Vagina (tissue), 2 donors: ENCODE measurements at places on chromosomes 2 and 18.

DNA sequence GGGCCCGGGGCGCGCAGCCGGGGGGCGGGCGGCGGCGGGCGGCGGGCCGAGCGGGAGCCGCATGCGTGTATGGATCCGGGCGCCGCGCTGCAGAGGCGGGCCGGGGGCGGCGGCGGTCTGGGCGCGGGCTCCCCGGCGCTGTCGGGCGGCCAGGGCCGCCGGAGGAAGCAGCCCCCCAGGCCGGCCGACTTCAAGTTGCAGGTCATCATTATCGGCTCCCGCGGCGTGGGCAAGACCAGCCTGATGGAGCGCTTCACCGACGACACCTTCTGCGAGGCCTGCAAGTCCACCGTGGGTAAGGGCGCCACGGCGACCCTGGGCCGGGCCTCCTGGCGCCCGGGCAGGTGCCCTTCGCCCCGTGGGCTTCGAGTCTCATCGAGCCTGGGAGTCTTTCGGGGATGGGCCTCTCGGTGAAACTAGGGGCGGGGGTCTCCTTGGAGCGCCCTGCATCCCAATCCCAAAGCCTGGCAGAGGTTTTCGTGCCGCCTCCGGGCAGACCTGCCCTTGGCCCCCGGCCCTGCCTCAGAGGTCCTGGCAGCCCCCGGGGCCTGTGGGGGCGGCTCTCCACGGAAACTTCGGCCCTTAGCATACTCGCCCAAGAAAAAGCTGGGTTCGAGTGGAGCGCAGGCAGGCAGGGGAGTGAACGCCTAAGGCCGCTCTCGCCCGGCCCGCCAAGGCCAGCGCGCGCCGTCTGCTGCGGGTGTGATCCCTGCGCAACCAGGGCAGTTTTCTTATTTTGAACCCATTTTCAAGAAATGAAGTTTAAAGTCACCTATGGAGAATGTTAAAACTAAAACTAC is 622 bp downstream of the RAB12 start:
- H3K4me1 ChIP-seq, result peaks cover 62% of the 10 kb centered on the region
- DNase-seq, result no peak
- H3K27me3 ChIP-seq, result no peaks in the 10 kb centered on the region

- no peaks in the 10 kb centered on the region for H3K36me3 ChIP-seq
- H3K27me3 ChIP-seq, result no peaks in the 10 kb centered on the region
- no peak for DNase-seq
- no peak overlapping the region for H3K27ac ChIP-seq
- no peak overlapping the region for H3K4me3 ChIP-seq
Observed at GRCh38 chr2:205613970-205614559, 68.2 kb upstream of the NRP2 start.

GRCh38 chr18:9608728-9609127 is 5.6 kb downstream of the PPP4R1 start:
- H3K4me1 ChIP-seq, result peaks cover 67% of the 10 kb centered on the region
- DNase-seq, result no peak
- peak overlapping the region; percentile 13 for H3K27ac ChIP-seq
- H3K27me3 ChIP-seq, result no peaks in the 10 kb centered on the region
- peaks cover 8% of the 10 kb centered on the region for H3K36me3 ChIP-seq

DNA sequence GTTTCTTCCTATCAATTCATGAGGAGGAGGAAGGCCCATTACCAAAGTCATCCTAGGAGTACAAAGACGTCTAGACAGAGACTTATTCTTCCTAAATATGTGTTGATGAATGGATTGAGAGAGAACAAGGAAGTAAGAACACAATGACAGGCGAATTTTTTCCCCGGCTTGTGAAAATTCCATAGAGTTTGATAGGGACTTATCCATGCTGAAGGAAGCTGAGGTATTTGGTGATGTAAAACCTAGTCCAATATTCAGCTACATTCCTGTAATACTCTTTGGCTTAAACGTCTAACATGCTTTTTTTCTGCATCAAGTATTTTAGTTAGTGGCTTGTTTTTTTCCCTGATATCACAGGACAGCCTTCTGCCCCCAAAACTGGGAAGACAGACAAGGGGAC is 121.9 kb upstream of the MYT1L start:
- no peak overlapping the region for H3K4me3 ChIP-seq
- no peaks in the 10 kb centered on the region for H3K27me3 ChIP-seq
- no peaks in the 10 kb centered on the region for H3K4me1 ChIP-seq
- H3K27ac ChIP-seq, result no peak overlapping the region
- DNase-seq, result no peak

GRCh38 chr2:169525434-169525833 is 15.9 kb downstream of the KLHL41 start:
- no peak overlapping the region for H3K27ac ChIP-seq
- no peaks in the 10 kb centered on the region for H3K4me1 ChIP-seq
- H3K4me3 ChIP-seq, result no peak overlapping the region
- no peak for DNase-seq
- H3K36me3 ChIP-seq, result no peaks in the 10 kb centered on the region
- no peaks in the 10 kb centered on the region for H3K27me3 ChIP-seq

DNA sequence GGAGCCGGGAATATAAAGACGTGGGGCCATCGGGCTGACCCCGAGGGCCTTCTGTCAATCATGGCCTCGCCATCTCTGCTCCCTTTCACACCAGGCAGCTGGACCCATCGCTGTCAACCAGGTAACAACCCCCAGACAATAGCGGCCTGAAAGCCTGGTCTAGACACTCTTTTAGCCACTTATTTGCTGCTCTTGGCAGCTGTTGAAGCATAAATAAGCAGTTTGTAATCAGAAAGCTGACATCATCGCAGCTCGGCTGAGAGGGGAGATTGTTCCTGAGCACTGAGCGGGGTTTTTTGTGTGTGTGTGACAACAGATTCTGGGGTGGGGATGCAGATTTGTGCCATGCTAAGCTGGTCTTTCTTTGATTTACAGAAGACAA is 423.6 kb upstream of the POU3F3 start:
- H3K27me3 ChIP-seq, result no peaks in the 10 kb centered on the region
- H3K4me3 ChIP-seq, result no peak overlapping the region
- no peak for DNase-seq
- no peak overlapping the region for H3K27ac ChIP-seq
- no peaks in the 10 kb centered on the region for H3K36me3 ChIP-seq
- H3K4me1 ChIP-seq, result no peaks in the 10 kb centered on the region

DNA sequence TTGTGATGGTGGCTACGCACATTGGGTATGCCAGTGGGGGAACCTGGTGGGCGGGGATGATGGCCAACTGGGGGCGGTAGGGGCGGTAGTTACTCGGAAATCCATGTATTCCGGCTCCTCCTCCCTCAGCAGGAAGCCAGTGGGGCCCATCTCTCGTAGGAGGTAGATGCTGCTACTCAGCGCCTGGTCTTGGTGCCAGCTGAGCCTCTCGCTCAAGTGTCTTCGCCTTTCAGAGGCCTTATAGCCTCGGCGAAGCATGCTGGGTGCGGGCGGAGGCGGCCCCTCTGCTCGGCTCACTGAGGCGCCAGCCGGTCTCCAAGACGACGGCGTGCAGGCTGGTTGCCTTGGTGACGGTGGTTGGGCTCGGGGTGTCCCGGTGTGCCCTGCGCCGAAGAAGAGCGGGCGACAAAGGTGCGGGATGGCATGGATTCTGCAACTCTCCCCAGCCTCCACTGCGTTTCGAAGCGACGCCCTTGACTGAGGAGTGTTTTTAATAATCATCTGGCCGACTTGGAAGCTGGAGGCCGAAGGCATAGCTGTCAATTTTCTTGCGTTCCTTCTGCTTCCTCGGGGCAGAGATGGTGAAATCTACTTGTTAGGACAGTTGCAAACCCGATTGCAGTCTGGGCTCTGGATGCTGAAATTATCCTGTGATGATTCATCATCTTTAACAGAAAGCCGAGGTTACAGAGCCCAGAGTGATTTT is at the start of gene ZSWIM2:
TSS of gene ZSWIM2 (minus strand) at position 298 of the 706 bp plus-strand sequence. CDS start at position 258, 40 bp downstream.
- no peak within 1 kb of the TSS for H3K27ac ChIP-seq
- DNase-seq, result no peak
- H3K4me1 ChIP-seq, result peaks cover 4% of the 10 kb centered on the region
- no peaks in the 10 kb centered on the region for H3K36me3 ChIP-seq
- H3K4me3 ChIP-seq, result peak within 1 kb of the TSS; percentile 37

DNA sequence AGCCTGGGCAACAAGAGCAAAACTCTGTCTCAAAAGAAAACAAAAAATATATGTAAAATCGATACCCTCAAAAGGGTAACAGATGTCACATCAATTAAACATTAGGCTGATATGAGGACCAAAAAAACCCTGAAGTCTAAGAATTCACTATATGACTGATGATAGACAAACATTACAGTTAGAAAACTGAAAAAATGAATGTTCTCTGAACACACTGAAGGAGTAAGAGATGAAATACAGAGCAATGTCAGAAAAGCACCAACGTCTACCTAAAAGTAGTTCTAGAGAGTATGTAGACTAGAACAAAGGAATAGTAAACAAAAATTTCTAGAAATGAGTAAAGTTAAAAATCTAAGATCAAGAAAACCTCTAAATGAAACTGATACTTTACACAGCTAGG is 81.9 kb downstream of the SLC66A3 start:
- no peaks in the 10 kb centered on the region for H3K27me3 ChIP-seq
- H3K27ac ChIP-seq, result no peak overlapping the region
- no peaks in the 10 kb centered on the region for H3K36me3 ChIP-seq

DNA sequence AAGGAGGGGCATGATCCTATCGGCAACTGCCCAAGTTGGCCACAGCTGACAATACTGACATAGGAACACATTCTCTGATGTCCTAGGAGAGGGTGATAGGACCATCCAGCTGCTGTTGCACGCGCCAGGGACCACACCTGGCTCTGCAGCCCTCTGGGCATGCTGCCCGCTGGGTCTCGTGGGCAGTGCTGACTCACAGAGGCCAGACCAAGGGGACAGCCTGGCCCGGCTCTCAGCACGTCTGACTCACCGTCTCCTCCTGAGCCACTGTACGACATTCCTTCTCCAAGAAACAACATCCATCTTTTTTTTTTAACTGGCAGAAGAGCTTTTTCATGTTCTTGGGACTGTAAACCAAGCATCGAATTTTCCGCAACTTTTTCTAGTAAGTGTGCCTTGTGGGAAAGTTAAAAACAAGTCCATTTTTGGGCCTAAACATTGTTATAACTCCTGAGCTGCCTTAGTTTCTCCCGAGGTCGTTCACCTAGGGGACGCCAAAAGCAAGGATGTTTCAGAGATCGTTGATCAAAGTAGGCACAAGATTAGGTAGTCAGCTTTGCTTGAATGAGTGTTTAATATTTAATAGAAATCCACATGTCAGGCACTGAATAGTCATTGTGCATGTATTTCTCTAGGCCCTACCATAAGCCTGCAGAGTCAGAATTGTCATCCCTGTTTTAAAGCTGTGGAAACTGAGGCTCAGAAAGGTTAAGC is 100.3 kb downstream of the TTC32 start:
- H3K36me3 ChIP-seq, result no peaks in the 10 kb centered on the region
- no peak overlapping the region for H3K27ac ChIP-seq
- H3K4me1 ChIP-seq, result peaks cover 11% of the 10 kb centered on the region
- no peak overlapping the region for H3K4me3 ChIP-seq

- no peaks in the 10 kb centered on the region for H3K27me3 ChIP-seq
- H3K4me1 ChIP-seq, result peaks cover 22% of the 10 kb centered on the region
- no peak overlapping the region for H3K4me3 ChIP-seq
- H3K36me3 ChIP-seq, result no peaks in the 10 kb centered on the region
- no peak overlapping the region for H3K27ac ChIP-seq
- DNase-seq, result no peak
Observed at GRCh38 chr2:128269990-128270671, 48.5 kb downstream of the HS6ST1 start.

- no peak overlapping the region for H3K27ac ChIP-seq
- no peaks in the 10 kb centered on the region for H3K27me3 ChIP-seq
- H3K4me3 ChIP-seq, result no peak overlapping the region
- no peaks in the 10 kb centered on the region for H3K36me3 ChIP-seq
- no peak for DNase-seq
- H3K4me1 ChIP-seq, result no peaks in the 10 kb centered on the region
Observed at GRCh38 chr18:23283916-23284430, 148.7 kb downstream of the CABLES1 start.

DNA sequence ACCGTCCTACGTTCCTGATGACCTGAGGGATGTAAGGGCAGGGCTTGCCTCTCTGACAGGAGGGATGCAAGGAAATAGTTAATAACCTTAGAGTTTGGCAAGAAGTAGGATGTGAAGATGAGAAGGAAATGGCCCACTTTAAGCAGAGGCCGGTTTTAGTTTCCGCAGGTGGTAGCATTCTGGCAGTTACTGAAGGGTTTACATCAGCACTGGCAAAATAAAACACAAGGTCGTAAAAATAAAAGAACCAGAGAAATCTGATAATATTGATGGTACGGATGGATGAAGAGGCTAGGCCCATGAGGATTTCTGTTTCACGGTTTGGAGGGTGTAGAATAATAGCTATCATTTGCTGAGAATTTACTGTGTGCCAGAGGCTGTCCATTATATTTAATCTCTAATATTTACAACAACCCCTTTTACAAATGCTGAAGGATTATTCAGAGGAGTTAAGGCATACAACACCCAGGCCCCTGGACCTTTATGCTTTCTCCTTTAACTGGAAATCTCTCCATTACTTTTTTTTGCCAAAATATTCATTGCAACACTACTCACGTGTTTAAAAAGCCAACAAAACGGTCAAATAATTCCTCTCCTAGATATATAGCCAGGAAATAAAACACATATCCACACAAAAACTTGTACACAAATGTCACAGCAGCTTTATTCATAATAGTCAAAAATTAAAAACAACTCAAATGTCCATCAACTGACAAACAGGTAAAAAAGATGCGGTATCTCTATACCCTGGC is 28.5 kb downstream of the DAPL1 start:
- no peaks in the 10 kb centered on the region for H3K27me3 ChIP-seq
- H3K36me3 ChIP-seq, result no peaks in the 10 kb centered on the region

DNA sequence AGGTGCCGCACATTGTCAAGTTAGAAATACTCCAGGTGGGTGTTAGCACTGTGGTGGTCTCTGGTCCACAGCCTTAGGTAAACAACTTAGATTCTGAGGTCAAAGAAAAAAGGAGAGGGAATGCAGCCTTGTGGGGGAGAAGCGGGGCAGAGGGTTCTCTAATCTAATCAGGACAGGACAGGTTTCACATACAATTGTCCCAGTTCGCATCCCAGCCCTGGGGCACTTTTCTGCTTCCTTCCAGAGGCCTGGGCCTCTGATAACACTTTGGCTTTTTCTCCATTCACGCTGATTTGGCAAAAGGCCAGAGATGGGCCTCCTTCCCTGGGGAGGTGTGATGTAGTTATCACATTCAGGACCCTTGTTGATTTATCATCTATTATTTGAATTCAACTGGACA is 32.5 kb downstream of the SLC1A4 start:
- H3K36me3 ChIP-seq, result no peaks in the 10 kb centered on the region
- H3K27ac ChIP-seq, result no peak overlapping the region
- H3K4me3 ChIP-seq, result no peak overlapping the region
- H3K4me1 ChIP-seq, result no peaks in the 10 kb centered on the region
- DNase-seq, result no peak

DNA sequence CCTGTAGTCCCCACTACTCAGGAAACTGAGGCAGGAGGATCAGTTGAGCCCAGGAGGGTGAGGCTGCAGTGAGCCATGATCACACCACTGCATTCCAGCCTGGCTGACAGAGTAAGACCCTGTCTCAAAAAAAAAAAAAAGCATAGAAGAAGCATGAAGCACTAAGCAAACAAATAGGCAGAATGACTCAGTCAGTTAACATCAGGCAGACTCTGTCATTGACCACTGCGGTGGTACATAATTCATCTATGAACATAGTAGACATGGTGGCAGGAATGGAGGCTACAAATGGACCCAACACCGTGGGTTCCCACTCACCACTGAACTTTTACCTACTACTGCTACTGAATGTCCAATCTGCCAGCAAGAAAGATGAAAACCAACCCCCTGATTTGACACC is 7.6 kb upstream of the ASXL2 start:
- DNase-seq, result no peak
- H3K4me1 ChIP-seq, result no peaks in the 10 kb centered on the region
- no peaks in the 10 kb centered on the region for H3K27me3 ChIP-seq
- H3K4me3 ChIP-seq, result no peak overlapping the region
- H3K27ac ChIP-seq, result no peak overlapping the region
- no peaks in the 10 kb centered on the region for H3K36me3 ChIP-seq
